ENCODE measurements at places on chromosomes 3 and 15.

- no peak for DNase-seq
Measured at GRCh38 chr3:153596401-153596800, 434.4 kb downstream of the RAP2B start.

- DNase-seq, result no peak
Measured at GRCh38 chr3:148741219-148741618, 43.5 kb downstream of the AGTR1 start.

DNA sequence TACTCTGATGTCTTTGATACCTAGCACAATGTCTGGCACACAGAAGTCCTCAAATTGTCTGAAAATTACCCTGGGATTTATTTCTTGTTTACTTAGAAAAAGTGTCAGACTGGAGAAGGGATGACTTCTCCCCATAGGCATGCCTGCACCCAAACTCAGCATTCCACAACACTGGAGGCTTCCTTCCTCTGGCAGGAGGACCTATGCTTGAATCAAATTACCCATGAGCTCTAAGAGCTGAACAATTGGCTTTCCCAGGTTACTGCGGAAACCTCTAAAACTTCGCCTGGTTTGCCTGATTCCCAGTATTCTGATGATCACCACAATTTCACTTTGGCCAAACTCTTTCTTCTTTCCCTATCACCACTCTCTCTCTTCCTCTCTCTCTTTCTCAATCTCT, 217.4 kb downstream of the DIPK2A start:
- DNase-seq, result no peak

GRCh38 chr15:58929891-58930416, 3.5 kb downstream of the SLTM start:
- DNase-seq, result no peak

GRCh38 chr3:197365586-197365985, 67.2 kb upstream of the DLG1 start:
- DNase-seq, result no peak

DNA sequence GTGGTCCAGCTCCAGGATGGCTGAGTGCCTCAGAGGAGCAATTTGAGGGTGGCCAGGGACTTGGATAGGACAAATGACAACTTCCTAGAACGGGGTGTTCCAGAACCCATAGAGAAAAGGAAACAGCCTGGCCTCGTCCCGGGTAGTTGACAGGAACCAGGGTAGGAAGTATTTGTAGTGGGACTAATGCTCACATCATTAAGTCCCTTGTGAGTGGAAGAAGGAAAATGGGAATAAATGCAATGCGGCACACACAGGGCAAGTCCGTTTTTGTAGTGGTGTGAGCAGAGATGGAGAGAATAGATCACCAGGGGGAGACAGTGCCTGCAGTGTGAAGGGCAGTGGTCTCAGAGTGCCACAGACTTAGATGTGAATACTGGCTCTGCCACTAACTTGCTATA, 19.6 kb downstream of the TIMP4 start:
- no peak for DNase-seq

- DNase-seq, result no peak
Measured at GRCh38 chr15:63763476-63764123, 70.1 kb downstream of the HERC1 start.

GRCh38 chr3:129512595-129512994, 15.8 kb upstream of the RHO start:
- no peak for DNase-seq

DNA sequence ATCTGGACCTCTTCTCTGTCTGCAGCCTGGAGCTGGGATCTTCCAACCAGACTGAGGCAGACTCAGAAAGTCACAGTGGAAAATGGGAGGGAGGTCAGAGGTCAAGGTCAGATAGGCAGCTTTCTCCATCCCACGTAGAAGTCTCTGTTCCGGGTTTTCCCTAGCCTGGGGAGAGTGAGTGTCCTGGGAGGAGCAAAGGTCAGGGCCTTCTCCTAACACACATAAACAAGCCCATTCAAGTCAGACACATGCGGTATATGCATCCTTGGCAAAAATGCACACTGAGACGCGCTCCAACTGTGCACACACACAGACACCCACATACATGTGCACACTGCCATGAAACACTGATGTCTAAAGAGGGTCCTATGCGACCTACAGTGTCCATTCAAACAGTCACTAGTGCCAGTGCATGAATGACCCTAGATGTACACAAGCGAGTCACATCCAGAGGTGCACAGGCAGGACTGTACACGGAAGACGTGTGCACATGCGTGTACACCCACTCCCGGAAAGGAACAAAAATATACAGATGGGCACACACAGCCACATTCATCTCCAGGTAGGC, 681 bp downstream of the TWF2 start:
- DNase-seq, result no peak

- no peak for DNase-seq
Measured at GRCh38 chr3:12679468-12679867, 15.6 kb upstream of the RAF1 start.

GRCh38 chr3:188539631-188540194, 385.8 kb downstream of the LPP start:
- no peak for DNase-seq

DNA sequence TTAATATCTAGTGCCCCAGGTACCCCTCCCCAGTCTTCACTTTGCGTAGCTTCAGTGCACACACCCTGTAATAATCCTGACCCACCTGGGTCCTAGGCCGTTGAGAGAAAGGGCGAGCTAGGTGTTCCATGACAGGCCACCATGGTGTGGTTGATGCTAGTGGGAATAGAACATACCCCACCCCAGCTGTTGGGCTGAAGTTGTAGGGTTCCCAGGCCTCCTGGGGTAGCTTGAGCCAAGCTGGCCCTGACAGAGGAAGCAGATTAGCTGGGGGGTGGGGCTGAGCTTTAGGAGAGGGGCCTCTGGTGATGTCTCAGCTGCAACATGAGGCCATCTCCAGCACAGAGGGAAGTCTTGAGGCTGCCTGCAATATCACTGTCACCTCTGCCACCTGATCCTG, 40.5 kb downstream of the RAB11A start:
- DNase-seq, result no peak

GRCh38 chr3:21041621-21042020, 709.4 kb downstream of the ZNF385D start:
- no peak for DNase-seq

DNA sequence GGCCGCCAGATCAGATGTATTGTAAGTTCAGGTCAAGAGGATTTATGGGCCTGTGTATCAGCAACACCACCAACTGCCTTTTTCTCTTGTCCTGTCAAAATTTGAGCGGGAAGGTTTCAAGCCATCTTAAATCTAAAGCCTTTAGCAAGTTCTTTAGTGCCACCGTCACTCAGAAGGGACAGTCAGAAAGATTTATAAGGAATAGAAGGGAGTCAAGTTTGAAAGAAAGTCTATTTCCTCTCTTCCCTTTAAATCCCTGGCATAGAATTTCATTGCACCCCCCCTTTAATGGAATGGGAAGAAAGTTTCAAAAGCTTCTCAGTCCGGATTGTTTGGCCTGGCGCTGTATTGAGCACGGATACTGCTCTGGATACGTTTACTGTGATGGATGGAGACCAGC, 359.4 kb downstream of the FEZF2 start:
- DNase-seq, result no peak

DNA sequence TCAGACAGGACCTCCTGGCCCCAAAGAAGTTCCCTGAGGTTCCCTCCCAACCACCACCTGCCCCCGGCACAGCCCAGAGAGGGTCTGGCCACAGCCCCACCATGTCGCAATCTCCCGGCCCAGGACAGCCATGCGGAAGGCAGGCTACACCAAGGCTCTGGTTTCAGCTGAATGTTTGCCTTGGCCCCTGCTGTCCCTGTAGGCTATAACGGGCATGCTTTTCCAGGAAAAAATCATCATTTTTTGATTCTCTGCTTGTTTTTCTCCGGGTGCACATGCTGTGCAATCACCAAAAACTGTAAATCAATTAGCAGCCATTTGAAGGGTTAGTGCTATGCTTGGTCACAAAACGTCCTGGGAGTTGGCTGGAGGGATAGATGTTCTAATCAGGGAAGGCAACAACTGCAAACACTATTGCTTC, 142.7 kb upstream of the IGF1R start:
- no peak for DNase-seq

GRCh38 chr15:69603369-69604071, 150.9 kb downstream of the RPLP1 start:
- no peak for DNase-seq

DNA sequence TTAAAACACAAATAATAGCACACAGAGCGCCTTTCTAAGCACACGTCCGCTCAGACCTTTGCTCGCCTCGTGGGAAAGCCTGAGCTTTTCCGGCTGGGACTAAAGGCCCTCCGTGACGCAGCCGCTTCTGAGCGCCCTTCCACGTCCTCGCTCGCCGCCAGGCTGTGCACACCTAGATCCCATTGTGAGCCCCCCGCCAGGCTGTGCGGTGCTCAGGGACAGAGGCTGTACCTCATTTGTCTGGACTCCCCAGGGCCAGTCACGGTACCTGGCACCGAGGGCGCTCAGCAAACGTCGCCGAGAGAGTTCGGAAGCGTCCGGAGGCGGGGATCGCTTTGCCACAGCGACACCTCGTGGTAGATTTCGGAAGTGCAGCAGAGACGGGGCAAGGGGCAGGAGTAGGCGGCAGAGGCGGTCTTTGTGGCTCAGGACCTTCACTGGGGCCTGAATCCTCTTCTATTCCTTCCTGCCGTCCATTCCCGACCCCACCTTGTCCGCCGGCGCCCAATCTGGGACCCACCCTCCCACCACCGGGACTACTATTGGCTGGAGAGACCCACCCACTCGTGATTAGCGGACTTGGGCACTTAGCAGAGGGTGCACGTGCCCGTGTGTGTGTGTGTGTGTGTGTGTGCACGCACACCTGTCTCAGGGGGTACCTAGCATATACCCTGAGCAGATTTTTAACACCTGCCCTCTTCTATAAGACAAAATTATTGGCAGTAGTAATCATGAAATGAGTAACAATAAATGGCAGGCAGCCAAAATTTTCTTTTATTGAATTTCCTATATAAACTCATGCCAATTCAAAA, 65.6 kb downstream of the RHCG start:
- peak; percentile 77 for DNase-seq

DNA sequence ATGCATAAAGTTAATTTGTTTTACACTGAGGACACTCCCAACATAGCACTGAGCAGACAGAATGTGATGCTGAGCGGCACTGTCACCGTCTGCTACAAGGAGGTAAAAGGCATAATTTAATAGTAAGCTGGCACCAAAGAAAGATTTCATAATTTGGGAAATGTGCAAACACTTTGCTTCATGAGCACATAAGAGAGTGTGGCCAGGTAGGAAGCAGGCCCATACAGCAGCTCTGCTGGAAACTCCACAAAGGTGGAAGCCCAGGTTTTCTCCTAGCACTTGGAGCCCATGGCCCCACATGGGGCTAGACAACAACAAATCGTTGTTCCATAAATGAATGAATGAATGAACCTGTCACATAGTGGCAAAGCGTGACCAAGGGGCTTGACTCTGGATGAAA, 68.5 kb upstream of the CACNA2D3 start:
- no peak for DNase-seq

DNA sequence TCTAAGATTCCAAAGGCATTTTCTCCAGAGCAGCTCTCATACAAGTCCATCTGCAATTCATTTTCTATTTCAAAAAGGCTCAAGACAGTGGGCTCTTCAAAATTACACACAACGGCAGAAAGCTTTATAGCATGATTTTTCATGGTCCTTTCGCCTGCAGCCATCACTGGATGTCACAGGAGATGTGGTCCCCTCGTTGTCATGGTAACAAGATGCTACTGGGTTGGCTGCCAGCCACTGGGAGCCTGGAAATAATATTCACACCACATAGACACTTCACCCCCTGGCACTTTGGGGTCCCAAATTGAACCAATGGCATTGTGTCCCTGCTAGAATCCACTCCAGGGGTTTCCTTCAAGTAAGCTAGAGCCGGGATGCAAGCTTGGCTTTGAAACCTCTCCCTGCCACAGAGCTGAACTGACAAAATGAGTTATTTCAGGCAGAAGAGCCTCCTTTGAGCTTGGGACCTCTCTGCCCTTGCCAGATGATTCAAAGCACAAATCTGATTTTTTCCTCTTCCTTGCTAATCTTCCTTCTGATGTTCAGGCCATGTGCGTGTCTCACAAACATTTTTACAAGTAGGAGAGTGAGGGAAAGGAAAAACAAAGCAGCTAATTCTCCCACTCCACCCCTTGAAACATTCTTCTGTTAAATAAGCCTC, 512.6 kb upstream of the ADAMTS9 start:
- DNase-seq, result no peak

- DNase-seq, result peak; percentile 4
Measured at GRCh38 chr3:42376344-42376798, 34.0 kb downstream of the LYZL4 start.

DNA sequence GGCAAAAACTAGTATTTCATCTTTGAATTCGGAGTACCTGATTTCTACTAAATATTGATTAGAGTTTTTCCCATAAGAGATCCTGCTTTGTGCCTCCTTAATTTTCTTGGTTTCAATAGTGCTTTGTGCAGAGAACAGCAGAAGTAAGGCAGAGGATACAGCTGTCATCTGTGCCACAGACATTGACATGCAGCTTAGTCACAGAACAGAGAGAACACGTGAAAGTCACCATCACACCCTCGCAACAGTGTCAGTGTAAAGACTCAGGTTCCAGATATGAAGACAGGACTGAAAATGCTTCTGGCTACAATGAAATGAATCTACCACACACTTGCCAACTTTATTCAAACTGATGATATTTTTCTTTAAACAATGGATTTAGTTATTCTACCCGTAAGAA, 942.8 kb upstream of the CFAP20DC start:
- no peak for DNase-seq

DNA sequence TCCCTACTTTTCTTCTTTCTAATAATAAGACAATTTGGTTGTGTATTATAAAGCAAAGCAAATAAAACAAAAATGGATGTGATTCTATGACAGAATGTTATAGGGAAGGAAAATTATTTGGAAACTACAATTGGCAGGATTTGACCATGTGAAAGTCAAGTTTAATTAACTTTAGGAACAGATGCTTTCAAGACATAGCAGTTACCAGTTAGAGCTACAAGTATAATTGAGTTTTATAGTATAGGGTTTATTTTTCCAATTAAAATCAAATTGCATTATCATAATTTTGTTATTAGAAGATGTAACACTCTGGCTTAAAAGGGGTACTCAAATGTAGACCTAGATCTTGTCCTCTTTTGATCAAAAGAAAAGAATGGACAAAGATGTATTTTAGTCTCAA, 110.9 kb downstream of the ROBO2 start:
- DNase-seq, result no peak

GRCh38 chr3:152019508-152019907, 146.1 kb downstream of the SUCNR1 start:
- DNase-seq, result no peak

DNA sequence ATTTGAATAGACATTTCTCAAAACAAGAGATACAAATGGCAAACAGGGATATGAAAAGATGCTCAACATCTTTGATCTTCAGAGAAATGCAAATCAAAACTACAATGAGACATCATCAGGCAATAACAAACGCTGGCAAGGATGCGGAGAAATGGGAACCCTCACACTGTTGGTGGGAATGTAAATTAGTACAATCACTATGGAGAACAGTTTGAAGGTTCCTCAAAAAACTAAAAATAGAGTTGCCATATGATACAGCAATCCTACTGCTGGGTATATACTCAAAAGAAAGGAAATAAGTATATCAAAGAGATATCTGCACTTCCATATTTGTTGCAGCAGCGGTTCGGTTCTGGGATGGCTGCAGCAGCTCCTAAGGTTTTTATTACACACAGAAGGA, 16.8 kb upstream of the LARS2 start:
- no peak for DNase-seq

- no peak for DNase-seq
Measured at GRCh38 chr15:29736744-29737020, 85.6 kb downstream of the TJP1 start.

Data from stimulated activated naive B cell treated with anti-CD40 and anti-IgM and Interleukin-4, amounts not matched to agents 10 μg/mL and 1 μg/mL and 100 μg/mL, for 72 hours (primary cell).